ENCODE measurements at places on chromosomes 4 and X.

- DNase-seq: no peak
- H3K36me3 ChIP-seq: no peaks in the 10 kb centered on the region
- no peak overlapping the region for H3K27ac ChIP-seq
- peaks cover 11% of the 10 kb centered on the region for H3K27me3 ChIP-seq
These were observed 77.9 kb downstream of the EGF start for GRCh38 chr4:109990261-109991257.

DNA sequence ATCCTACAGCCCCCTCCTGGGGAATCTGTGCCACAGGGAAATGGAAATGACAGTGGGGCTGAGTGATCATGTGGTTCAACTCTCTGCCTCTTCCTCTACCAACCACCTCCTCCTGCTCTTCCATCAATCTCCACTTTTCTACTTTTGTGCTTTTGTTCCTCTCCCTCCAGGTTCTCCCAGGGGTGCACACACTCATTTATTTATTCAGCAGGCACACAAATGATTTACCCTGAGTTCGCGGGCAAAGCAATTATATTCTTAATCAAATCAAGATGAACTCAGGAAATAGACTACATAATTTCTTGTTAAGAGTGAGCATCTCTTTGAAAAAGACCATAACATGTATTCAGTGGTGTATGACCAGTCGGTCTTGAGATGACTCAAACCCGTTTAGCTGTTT lies 69.2 kb downstream of the VCX3A start:
- no peaks in the 10 kb centered on the region for H3K36me3 ChIP-seq
- H3K27me3 ChIP-seq: no peaks in the 10 kb centered on the region
- no peak overlapping the region for H3K4me3 ChIP-seq
- peaks cover 10% of the 10 kb centered on the region for H3K4me1 ChIP-seq
- H3K27ac ChIP-seq: no peak overlapping the region

DNA sequence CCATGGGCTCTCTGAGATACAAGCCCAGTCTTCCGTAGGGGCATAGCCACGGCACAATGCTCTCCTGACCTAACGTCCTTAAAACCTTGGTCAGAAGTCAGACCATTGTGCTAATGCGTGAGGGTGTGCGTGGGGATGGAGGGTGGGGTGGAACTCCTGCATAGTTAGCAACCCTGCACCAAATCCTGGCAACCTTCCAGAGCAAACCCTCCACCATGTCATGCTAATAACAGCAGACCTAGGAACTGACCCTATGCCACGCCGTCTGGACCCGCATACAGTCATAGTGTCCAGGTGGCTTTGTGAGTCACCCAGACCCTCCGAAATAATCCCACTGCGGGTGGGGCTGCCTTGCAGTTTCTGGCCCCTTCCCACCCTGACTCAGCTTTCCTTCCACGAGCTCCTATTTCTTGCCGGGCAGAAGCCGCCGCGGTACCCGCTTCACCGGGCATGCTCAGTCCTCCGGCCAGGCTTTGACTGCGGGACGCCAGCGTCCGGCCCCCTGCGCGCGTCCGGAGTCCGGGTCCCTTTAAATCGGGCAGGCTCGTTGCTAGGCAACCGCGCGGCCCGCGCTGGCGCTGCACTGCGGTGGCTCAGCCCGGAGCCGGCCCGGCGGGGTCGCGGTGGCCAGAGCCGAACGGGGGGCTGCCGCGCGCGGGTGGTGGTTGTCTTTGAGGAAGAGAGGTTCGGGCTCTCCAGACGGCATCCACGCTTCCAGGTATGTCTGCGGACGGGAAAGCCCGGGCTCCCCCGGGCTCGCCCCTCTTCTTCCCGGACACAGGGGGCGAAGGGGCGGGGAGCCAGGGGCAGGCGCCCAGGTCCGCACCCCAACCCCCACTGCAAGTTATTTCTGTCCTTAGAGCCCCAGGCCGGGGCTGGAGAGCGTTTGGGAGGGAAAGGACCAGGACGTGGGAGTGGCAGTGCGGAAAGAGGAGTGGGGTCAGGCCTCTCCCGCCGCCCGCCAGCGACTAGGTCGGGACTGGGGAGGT lies at the start of gene CCDC160:
CCDC160 (plus strand) TSS at position 557 of the 989 bp plus-strand sequence. CDS start 7,619 bp downstream, outside the sequence.
- peak within 1 kb of the TSS; percentile 48 for H3K27ac ChIP-seq
- no peaks in the 10 kb centered on the region for H3K36me3 ChIP-seq
- peak; percentile 90 for DNase-seq
- peak within 1 kb of the TSS; percentile 86 for H3K4me3 ChIP-seq
- H3K4me1 ChIP-seq: peaks cover 26% of the 10 kb centered on the region
- peaks cover 3% of the 10 kb centered on the region for H3K27me3 ChIP-seq

DNA sequence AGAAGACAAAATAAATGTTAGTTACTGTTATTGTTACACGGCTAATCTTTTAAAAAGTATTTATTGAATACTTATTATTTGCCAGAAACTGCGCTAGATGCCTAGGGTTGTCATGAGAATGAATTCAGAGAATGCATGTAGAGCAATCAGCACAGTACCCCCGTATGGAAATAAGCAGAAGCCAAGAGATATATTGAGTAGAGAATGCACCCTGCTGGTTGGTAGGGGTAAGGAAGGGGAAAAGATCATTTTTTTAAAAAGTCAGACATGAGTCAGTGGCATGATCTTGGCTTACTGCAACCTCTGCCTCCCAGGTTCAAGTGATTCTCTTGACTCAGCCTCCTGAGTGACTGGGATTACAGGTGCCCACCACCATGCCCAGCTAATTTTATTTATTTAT lies 13.1 kb upstream of the DRP2 start:
- no peaks in the 10 kb centered on the region for H3K4me1 ChIP-seq
- no peak overlapping the region for H3K4me3 ChIP-seq
- no peaks in the 10 kb centered on the region for H3K36me3 ChIP-seq

DNA sequence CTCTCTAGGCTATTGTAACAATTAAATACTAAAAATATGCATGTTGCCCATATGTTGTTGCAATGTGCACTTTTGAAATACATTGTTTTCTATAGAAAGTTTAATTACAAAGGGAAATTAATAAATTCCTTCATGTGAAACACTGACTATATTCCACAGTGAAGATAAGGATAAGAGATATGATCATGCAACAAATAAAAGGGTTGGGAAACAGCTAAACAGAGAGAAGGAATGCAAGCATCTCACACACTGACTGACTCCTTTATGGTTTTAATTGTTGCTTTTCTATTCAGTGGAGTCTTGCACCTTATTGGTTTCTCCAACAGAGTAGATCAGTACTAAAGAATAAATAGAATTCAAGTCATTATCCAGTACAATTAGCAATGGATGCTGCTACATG lies 37.8 kb downstream of the ELOVL6 start:
- H3K4me1 ChIP-seq: peaks cover 44% of the 10 kb centered on the region
- no peak overlapping the region for H3K4me3 ChIP-seq
- no peak for DNase-seq
- no peak overlapping the region for H3K27ac ChIP-seq

DNA sequence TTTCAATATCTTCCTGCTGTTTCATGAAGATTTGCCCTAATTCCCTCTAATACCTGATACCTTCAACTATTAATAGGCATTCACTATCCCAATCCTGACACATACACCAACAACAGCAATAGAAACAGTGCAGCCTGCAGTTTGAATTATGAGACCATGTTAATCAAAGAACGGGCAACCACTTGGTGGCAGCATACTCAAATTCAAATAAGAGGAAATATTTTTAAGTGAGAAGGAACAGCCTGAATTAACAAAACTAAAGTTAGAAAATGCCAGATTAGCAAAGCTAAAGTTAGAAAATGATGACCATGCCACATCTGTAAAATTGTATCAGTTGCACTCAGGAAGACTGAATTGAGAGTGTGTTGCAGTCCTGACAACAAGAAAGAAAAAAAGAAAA lies 204.9 kb downstream of the SMARCA1 start:
- H3K4me3 ChIP-seq: no peak overlapping the region
- H3K36me3 ChIP-seq: peaks cover 20% of the 10 kb centered on the region
- no peak for DNase-seq
- H3K4me1 ChIP-seq: no peaks in the 10 kb centered on the region
